ENCODE measurements at places on chromosomes 2 and 18. TPM values are rescaled to one million over a fixed set of nuclear protein-coding genes. Genes with fewer than 3 reads are reported as not detected.
A peak's percentile ranks its signal among the peaks of the same experiment; 100 is the strongest.

- no peaks in the 10 kb centered on the region for H3K27me3 ChIP-seq
- H3K4me3 ChIP-seq = no peak overlapping the region
- H3K27ac ChIP-seq = no peak overlapping the region
- DNase-seq = peak; percentile 36
These were observed 114.7 kb upstream of the STON1 start for GRCh38 chr2:48414980-48415835.

NLRC4 gene
- total RNA-seq = not detected

EFHD1 gene
- 0.50 TPM for total RNA-seq

DNA sequence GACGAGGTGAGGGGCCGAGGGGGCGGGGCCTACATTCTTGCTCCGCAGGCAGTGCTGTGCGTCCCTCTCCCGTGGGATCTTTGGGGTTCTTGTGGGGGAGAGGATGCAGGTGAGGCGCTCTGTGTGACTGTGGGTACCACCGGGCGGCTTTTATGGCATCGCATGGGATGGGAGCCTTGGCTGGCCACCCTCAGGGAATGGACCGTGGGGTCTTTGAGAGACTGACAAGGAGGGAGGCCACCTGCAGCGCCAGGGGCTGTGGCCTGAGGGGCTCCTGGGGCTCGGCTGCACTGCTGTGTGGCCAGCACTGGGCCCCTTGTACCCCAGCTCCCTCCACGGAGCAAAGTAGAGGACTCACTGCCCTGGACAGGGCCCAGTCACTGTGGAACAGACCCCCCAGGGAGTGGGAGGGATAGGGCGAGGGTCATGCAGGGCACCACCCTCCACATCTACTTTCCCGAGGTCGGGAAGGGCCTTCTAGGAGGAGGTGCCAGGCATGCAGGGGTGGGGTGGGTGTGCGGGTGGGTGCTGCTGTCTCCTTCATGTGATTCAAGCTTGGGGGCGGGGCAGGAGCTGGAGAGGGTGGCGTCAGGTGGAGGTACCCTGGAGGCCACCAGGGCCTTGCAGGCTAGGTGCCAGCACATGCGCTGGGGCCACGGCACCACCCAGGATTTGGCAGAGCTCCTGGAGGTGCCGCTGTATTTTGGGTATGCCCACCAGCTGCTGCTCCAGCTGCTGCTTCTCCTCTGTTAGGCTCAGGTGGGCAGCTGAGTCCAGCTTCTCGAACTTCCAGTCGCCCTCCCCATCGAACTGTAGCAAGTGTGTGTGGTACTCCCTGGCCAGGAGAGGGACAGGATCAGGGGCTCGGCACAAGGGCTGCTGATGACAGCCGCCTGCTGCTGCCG is 1072.4 kb downstream of the RPIA start:
- no peak overlapping the region for H3K27ac ChIP-seq
- H3K36me3 ChIP-seq = peaks cover 1% of the 10 kb centered on the region

RGPD4 gene
- 0.02 TPM for total RNA-seq

GRCh38 chr2:20137131-20137571 is 85.7 kb upstream of the LAPTM4A start:
- H3K4me1 ChIP-seq = no peaks in the 10 kb centered on the region
- H3K27ac ChIP-seq = no peak overlapping the region
- H3K36me3 ChIP-seq = no peaks in the 10 kb centered on the region
- no peak for DNase-seq
- no peak overlapping the region for H3K4me3 ChIP-seq

GRCh38 chr2:174198846-174199564 is 49.3 kb downstream of the OLA1 start:
- H3K36me3 ChIP-seq = no peaks in the 10 kb centered on the region
- no peak overlapping the region for H3K27ac ChIP-seq
- no peaks in the 10 kb centered on the region for H3K27me3 ChIP-seq

GRCh38 chr18:76339246-76339620 is 155.8 kb downstream of the ZNF516 start:
- no peaks in the 10 kb centered on the region for H3K4me1 ChIP-seq
- no peak overlapping the region for H3K27ac ChIP-seq
- peaks cover 1% of the 10 kb centered on the region for H3K27me3 ChIP-seq
- no peaks in the 10 kb centered on the region for H3K36me3 ChIP-seq
- DNase-seq = no peak
- no peak overlapping the region for H3K4me3 ChIP-seq

Data from activated CD4-positive, alpha-beta T cell treated with anti-CD3 and anti-CD28 coated beads, Interleukin-2, amount 10 ng/mL, durations not matched to agents 7 days and 5 days (primary cell).